ENCODE measurements at places on chromosomes 16 and 17.
A peak's percentile ranks its signal among the peaks of the same experiment; 100 is the strongest.

GRCh38 chr16:13060932-13061331 is 159.5 kb downstream of the SHISA9 start:
- DNase-seq: no peak

DNA sequence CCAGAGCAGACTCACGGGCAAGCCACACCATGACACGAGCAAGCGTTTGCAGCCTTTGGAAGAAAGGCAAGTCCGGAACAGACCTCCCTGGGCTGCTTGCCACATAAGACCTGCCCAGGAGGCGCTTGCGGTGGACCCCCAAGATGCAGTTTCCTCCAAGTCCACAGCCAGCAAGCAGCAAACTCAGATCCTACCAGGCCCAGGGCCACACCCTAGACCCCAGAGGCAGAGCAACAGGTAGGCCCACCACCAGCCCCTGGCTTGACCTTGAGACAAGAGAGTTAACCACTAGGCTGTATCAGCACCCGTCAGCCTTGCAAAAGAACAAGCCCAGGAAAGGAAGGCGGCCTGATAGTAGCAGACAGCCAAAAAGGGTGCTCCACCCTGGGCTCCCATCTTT is 2.3 kb downstream of the FAAP100 start:
- no peak for DNase-seq

DNA sequence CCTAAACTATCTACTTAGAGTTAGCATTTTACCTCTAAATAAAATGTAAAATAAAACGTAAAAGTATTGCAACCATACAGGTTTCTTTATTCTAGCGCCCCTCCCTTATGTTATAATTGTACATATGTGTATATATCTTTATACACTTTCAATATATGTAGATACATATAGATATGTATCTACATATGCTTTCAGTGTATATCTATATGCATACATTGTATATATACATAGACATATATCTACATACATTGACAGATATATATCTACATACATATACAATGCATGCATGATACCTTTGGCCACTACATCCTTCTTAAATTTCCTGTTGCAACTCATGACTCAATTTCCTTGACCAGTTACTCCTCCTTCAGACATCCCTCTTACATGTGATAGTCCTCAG is 16.7 kb downstream of the BPTF start:
- DNase-seq: no peak

GRCh38 chr17:79304884-79305283 is 230.3 kb downstream of the ENGASE start:
- DNase-seq: no peak

- DNase-seq: no peak
Observed at GRCh38 chr17:50165466-50165865, 339 bp upstream of the SGCA start.

DNA sequence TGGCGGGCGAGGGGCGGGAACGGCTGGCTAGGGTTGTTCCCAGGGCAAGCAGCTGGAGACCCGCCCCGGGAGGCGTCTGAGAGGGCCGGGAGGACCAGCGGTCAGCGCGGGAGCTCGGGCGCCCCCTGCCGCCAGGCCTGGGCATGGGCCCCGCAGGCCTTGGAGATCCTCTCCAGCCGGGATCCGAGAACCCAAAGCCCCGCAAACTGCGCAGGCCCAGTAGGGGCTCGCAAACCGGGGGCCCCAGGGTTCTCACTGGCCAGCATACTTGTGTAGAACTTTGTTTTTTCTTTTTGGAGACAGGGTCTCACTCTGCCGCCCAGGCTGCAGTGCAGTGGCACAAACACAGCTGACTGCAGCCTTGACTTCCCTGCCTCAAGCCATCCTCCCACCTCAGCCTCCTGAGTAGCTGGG is 20.8 kb upstream of the ZNF423 start:
- peak; percentile 9 for DNase-seq

- no peak for DNase-seq
Observed at GRCh38 chr17:3879186-3879585, 13.7 kb downstream of the CAMKK1 start.
